ENCODE measurements at places on chromosomes 1 and 21. TPM values are rescaled to one million over a fixed set of nuclear protein-coding genes. Genes with fewer than 3 reads are reported as not detected.

DNA sequence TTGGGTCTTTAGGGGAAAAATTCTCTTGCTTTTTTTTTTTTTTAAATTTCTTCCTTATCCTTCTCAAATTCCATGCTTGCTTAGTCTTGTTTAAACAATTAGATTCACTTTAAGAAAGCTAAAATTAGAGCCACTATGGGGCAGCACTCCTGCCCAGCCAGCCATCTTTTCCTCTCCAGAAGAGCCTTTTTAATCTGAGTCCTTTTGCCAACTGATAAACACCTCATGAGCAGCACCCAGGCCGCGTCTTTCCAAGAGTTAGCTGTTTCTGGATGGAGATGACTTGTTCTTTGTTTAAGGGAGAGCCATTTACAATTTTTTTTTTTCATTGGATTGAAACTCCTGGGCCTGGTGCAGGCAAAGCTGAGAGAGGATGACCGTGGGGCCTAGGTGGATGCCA is 53.3 kb upstream of the TSPAN2 start:
- ATAC-seq = no peak

- no peak for ATAC-seq
Observed at GRCh38 chr1:107297681-107298080, 156.8 kb downstream of the NTNG1 start.

DNA sequence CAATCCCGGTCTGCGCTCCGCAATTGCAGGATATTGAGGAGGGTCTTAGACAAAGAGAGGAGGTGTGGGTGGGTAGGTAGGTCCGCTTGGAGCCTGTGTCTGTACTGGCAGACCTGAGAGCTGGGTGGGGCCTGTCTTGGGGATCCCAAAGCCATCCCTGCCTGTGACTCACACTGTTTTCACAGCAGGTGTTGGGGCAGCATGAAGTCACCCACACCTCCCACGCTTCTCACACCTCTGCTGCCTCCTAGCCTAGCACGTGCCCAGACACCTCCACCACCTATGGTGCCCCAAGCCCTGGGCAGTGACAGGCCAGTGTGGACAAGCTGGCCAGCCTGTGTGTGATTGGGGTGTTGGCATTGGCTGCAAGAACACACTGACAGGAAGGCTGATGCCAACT is 65.7 kb upstream of the ECE1 start:
- peak; percentile 95 for ATAC-seq

Gene ZNF648
- 0.21 TPM for total RNA-seq

DNA sequence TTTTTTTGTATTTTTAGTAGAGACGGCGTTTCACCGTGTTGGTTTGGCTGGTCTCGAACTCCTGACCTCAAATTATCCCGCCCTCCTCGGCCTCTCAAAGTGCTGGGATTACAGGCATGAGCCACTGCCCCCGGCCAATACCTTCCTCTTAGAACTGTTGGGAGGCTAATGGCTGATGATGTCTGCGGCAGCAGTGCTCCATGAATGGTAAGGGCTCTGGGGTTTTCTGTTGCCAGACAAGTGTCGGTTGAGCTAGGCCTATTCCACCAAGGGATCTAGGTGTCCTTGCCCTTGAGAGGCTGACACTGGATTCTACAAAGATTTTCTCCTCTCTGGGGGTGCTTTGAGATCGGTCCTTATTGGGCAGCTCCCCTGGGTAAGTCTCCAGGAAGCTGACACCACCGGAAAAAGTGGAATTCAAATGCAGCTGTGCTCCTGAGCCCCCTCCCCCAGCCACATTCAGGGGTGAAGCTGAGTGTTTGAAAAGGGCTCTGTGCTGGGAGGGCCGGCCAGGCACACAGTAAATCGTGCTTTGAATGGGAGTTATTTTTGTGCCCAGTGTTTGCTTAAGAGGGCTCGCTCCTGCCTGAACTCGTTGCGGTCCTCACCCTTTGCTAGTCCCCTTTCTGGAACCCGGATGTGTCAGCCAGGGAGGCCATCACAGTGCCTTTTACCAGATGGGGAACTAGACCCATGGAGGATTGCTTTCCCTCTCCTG is 5.2 kb downstream of the SOX13 start:
- ATAC-seq = no peak

DNA sequence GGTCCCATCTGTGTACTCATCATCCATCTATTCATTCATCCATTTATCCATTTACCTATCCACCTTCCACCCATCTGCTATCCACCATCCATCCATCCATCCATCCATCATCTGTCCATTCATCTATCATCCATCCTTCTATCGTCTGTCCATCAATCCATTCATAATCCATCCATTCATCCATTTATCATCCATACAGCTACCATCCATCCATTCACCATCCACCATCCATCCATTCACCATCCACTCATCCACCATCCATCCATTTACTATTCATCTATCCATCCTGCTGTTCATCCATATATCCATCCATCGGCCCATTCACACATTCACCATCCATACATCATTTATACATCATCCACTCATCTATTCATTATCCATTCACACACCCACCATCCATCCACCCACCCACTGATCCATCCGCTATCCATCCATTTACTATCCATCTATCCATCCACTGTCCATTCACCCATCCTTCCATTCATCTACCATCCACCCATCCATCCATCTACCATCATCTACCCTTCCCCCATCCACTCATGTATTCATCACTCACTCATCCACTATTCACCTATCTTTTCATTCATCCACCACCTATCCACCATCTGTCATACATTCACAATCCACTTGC is 96.4 kb downstream of the TRIM11 start:
- no peak for ATAC-seq

DNA sequence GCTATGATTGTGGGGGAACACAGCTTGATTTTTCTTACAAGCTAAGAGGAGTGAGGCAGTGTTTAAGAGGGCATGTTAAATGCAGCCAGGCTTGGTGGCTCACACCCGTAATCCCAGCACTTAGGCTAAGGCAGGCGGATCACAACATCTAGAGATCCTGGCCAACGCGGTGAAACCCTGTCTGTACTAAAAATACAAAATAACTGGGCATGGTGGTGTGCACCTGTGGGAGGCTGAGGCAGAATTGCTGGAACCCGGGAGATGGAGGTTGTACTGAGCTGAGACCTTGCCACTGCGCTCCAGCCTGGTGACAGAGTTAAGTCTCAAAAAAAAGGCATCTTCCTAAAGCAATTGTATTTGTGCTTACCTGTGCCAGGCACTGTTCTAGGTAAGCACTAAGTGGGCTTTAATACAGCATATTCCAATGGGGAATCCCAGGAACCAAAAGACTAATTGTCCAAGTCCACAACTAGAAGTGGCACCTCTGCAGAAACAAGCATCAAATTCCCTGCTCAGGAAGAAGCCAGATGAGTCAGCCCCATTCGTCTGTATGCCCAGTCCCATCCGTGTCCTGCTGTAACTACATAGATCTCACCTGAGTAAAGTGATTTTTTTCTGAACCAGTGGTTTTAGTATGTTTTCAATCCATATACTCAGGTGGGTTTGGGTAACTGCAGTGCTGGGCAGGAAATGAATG is 4.6 kb downstream of the RCC1 start:
- no peak for ATAC-seq

Gene LAMC1
- total RNA-seq = not detected

DNA sequence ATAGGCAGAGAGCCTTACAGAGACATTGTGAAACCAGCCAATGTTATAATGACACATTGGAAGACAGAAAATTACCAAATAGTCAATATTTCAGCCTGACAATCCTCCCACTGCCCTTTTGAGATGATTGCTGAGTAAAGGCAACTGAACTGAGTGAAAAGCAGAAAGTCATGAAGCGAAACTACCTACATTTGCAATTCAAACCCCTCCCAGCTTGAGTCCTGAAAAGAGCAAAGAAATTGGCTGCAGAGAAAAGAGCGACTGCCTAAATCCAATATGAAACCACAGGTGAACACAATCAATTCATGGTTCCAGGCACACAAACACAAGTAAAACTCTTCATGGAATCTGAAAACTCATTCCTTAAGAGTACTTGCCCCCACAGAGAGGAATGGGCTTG is 143.4 kb upstream of the CHRM3 start:
- ATAC-seq = no peak

GRCh38 chr1:184941735-184942134 is 32.6 kb downstream of the NIBAN1 start:
- ATAC-seq = peak; percentile 94

DNA sequence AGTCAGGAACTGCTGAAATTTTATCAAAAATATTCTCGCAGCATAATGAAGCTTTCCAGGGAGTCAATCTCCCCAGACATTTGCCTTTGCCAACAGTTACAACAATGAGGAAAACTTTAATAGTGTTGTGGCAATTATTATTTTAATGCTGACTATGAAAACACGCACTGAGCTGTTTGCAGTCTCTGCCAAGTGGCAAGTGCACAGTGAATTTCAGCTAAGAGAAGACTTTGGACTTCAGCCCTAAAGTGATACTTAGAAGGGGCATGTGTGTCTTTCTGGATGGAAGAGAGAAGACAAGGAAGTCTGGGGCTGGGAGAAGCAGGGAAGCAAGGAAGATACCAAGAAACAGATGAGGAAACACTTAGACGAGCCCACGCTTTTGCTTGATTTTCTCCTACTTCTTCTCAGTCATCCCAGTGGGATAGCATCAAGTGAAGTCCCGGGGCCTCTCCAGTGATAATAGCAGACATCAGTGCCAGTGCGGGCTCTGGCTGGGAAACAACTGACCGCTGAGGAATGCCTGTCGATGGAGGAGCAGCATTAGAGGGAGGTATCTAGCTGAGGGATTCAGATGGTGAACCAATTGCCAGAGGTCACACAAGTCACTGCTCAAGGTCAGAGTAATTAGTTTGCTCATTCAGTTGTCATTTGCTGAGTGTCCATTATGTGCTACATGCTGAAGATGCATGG is 196.3 kb downstream of the TTLL7 start:
- ATAC-seq = no peak

Gene TMPRSS15
- total RNA-seq = not detected

Gene KPRP
- total RNA-seq = not detected

DNA sequence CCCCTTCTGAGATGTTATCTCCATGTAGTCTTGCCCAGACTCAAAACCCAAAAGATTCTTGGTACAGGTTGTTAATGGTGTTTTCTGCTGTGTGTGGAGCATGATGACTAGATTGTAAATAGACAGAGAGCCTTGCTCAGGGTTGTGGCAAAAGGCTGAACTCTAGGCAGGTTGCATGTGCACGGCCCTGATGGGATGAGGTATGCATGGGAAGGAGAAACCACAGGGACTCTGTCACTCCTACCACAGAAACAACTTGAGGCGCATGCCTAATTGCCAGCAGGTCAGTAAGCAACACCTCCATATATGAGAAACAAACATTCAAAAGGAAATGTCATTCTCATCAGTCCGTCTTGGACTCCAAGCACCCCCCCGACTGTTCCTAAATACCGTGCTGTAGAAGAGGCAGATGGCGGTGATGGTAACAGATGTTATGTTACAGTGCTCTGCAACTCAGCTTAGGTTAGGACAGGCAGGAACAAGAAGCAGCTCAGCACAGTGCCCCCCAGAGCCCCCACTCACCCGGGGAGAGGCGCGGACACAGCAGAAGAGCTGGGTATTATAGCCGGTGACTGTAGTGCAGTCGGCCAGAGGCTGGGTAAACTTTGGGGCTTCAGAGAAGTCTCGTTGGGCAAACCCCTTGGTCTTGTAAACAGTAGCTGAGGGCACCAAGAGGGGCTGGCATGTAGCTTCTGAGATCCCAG is 10.9 kb downstream of the MYBPHL start:
- ATAC-seq = no peak

Gene TAF12
- 15.0 TPM for total RNA-seq

Gene RIPK4
- total RNA-seq = not detected

DNA sequence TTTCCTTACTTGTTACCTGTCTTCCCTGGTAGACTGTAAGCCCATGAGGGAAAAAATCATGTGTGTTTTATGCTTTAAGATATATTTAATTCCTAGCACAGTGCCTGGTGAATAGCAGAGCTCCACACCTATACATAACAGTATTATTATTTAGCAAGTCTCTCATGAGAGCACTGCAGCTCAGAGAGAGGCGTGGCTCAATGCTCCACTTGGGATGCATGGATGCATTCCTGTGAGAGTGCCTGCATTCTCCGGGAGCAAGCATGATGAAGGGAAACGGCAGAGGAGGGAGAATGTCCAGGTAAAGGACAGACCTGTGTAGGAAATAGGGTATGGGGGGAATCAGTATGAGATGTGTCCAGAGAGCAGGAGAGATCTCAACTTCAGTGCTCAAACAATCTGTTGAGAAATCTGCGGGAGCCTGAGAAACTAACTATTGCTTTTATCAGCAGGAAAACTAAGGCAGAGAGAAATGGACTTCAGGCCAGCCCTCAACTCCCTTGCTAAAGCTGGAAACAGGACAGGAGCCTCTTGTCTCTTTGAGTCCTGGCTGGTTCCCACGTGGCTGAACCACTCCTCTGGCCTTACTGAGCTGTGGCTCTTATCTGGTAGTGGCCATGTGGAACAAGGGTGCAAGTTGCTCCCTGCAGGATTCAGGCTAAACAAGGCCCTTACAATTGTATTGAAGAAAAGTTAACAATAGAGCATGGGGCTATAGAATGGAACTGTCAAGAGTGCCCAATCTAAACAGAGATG is 113.1 kb downstream of the KCNN3 start:
- no peak for ATAC-seq

DNA sequence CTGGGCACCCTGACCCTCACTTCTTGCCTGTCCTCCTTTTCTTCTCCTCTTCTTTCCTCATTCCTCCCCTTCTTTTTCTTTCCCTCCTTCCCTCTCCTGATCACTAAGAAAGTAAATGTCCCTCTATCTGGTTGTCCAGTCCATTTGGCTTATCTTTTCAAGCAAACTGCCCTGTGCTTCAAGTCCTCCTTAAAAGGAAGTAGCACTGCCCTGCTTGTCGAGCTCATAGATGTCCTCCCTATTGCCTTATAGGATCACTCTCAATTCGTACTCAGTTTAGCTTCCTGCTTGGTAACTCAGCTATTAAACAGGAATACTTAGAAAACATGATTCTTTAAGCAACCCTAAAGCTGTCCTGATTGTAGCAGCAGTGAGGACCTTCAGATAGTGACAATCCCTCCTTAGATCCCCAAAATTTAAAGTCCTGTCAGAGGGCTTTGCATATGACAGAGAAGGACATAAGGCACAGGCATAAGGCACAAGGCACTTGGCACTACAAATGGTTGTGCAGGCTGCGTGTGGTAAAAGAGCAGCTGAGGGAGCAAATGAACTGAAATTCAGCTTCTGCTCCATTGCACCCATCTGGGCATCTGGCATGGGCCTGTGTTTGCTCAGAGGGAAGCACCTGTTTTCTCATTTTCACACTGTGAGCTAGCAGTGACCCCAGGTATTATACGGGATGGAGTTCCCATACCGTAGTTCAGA is 26.1 kb upstream of the SLAMF6 start:
- ATAC-seq = no peak

Gene HYI
- total RNA-seq = 5.7 TPM

Gene DTL
- total RNA-seq = 72.2 TPM

GRCh38 chr1:165144757-165145397 is 211.6 kb downstream of the LMX1A start:
- ATAC-seq = peak; percentile 34

GRCh38 chr1:40971966-40972365 is 7.5 kb upstream of the CTPS1 start:
- no peak for ATAC-seq

Gene DENND2D
- total RNA-seq = 146 TPM

DNA sequence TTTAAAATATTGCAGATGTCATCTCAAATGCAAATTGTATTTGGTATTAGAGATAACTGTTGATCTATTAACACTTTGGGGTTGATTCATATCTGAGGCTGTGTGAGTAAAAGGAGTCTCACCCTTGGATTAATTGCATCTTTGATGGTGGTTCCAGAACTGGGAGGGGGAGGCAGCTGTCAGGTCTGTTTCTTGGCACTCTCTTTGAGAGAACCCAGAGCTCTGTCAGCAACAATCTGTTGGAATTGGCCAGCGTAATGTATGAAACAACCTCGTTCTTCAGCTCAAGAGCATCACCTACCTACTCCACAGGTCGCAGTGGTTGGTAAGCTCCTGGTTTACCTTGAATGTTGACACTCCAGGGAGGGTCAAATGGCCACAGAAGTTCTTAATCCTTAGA is 424.1 kb downstream of the CAMTA1 start:
- no peak for ATAC-seq

Gene CACNA1S
- total RNA-seq = not detected

All from activated T-helper 17 cell treated with anti-CD3 and anti-CD28 coated beads, Interleukin-2, amount 50 U/mL, for 72 hours (primary cell).